ENCODE measurements at places on chromosomes 5 and 9.

DNA sequence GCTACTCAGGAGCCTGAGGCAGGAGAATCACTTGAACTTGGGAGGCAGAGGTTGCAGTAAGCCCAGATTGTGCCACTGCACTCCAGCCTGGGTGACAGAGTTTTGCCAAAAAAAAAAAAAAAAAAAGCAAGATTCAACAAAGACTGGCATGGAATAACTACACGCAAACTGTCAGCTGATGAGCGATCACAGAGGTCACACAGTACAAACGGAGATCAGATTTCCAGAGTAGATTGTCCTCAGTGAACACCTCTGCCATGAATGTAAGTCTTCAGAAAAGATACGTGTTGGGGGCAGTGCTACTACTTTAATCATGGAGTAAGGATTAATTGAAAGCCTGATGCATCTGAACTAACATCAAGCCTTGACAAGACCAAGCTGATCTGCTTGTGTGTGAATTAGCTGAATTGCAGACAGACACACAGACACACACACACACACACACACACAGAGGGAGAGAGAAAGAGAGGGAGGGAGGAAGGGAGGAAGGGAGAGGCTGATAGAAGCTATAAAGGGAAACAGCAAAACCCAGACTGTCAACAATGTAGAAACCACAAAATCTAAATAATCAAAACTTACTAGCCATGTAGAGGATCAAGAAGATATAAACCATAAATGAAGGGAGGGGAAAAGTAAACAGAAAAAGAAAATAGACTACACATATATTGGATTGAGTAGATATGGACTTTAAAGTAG lies 222.9 kb upstream of the ZNF462 start:
- no peak for DNase-seq

DNA sequence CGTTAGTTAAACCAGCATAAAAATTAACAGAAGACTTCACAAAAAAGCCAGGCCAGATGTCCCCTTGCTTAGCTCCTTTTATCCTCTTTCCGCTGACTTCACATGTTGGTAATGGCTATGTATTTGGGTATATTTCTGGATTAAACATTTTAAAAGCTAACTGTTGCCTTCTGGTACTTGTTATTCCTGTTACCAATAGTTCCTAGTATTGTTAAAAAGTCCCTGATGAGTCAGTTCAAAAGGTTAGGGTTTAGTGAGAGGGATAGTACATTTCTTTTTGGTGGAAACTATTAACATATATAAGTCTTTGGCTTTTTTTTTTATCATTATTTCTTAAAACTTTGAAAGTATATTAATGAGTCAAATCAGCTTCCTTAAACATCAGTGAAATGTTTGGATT lies 103.2 kb upstream of the ELL2 start:
- no peak for DNase-seq

DNA sequence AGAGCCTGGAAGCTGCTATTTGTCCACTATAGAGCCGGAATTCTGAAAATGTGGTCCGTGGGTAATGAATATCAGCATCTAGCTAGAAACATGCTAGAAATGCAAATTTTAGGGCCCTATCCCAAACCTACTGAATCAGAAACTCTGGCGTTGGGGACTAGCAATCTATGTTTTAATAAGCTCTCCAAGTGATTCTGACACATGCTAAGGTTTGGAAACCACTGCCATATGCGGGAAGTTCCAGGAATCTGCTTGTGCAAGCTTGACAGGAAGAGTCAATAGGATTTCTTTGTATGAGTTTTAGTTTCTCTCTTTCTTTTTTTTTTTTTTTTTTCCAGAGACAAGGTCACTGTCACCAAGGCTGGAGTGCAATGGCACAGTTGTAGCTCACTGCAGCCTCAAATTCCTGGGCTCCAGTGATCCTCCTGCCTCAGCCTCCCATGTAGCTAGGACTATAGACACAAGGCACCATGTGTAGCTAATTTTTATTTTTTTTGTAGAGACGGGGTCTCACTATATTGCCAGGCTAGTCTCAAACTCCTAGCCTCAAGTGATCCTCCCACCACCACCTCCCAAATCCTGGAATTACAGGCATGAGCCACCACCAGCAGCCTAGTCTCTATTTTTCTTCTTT lies 26.4 kb upstream of the CARNMT1 start:
- peak; percentile 58 for DNase-seq

DNA sequence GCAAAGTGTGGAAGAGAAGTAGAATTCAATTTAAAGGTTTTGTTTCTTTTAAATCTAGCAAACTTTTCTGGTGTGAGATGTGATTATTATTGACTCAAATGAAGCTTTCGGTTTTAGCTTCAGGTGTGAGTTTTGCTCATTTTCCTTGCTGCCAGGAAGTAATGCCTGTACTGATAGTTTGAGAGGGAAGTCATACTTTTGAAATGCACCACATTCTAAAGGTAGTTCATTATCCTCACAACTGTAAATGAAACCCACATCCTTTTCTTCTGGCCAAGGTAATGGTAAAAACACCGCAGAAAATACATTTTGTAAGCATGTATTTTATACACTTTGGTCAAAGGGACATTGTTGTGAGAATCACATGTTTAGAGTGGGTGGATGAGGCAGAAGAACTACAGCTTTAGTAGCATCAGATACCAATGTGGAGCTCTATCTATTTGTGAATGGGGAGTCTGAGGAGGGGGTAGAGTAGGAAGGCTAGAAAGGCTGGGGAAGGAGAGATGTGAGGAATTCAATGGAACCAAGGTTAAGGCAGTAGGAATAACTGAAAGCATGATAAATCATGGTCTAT lies 167.0 kb upstream of the CDKN2B start:
- DNase-seq, result no peak

DNA sequence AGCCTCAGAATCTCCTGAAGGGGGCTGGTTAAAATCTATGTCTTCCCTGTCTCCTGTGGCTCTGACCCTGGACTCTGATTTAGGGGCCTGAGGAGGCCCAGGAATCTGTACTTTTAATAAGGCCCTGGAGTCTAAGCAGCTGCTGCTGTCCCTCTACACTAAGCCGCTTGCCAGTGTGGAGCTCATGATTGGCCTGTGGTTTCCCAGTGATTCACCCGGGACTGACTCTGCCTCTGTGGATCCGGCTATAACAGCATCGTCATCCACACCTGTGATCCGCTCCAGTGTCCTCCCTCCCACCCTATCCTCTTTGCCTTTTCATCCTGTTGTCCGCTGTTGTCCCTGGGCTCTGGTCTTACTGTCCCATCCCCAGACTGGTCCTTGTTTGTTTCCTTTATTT lies 3.7 kb downstream of the SLC31A2 start:
- DNase-seq, result no peak

GRCh38 chr9:87606841-87607521 lies 109.3 kb downstream of the DAPK1 start:
- peak; percentile 37 for DNase-seq

DNA sequence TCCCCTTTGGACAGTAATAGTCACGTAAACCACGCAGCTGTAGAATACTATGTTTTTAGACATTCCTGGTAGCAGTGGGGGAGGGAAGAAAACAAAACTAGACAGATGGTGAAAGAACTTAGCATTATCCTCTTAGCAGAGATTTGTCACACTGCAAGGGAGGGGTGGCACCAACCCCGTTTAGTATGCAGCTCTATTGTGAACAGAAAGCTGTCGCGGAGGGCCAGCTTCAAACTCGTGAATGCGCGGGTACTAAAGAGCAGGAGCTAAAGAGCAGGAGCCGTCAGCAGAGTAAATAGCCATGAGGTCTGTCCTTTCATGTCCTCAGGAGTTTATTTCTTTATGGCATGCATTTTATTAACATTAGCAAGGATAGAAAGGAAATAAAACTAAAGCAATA lies 141.9 kb upstream of the SLC12A2 start:
- DNase-seq, result no peak

GRCh38 chr5:38478878-38479277 lies 77.6 kb downstream of the LIFR start:
- no peak for DNase-seq

- DNase-seq, result no peak
These were observed 3.6 kb downstream of the ERGIC1 start for GRCh38 chr5:172837640-172838039.

- DNase-seq, result no peak
These were observed 1259.9 kb downstream of the CDH12 start for GRCh38 chr5:21593261-21593660.

DNA sequence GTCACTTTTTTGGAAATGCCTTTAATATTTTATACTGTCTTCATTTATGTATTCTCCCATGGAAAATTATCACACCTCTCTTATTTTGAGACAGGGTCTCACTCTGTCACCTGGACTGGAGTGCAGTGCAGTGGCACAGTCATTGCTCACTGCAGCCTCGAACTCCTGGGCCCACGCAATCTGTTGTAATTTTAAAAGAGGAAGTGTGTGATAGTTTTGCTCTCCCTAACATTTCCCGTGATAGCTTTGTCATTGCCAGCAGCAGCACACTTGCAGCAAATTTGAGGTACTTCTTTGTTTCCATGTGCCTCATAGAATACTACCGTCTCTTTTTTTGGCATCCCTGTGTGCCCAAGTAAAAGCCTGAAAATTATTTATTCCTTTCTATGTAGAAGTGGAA lies 103.5 kb downstream of the RNF180 start:
- no peak for DNase-seq

- no peak for DNase-seq
These were observed 57.4 kb upstream of the PTCH1 start for GRCh38 chr9:95574176-95574575.

- DNase-seq, result no peak
These were observed 48.5 kb upstream of the SNCAIP start for GRCh38 chr5:122263352-122264030.

GRCh38 chr9:34551751-34552605 lies 29.2 kb upstream of the ENHO start:
- DNase-seq, result no peak

- DNase-seq, result no peak
These were observed 75.9 kb upstream of the NR3C1 start for GRCh38 chr5:143479394-143479793.

DNA sequence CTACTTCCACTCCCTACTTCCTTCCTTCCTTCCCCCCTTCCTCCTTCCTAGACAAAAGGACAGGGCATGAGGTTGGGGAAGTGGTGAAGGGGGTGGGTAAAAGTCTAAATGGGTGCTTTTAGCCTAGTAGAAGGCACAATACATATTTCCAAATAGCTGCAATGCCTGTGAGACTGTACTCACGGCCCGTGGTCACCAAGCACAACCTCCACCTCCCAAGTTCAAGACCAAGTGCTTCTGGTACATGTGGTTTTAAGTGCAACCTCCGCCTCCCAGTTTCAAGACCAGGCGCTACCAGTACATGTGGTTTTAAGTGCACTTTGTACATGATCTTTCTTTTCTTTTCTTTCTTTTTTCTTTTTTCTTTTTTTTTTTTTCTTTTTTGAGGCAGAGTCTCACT lies 14.5 kb upstream of the NTNG2 start:
- no peak for DNase-seq

- no peak for DNase-seq
These were observed 33.0 kb upstream of the NCS1 start for GRCh38 chr9:130139251-130139650.

DNA sequence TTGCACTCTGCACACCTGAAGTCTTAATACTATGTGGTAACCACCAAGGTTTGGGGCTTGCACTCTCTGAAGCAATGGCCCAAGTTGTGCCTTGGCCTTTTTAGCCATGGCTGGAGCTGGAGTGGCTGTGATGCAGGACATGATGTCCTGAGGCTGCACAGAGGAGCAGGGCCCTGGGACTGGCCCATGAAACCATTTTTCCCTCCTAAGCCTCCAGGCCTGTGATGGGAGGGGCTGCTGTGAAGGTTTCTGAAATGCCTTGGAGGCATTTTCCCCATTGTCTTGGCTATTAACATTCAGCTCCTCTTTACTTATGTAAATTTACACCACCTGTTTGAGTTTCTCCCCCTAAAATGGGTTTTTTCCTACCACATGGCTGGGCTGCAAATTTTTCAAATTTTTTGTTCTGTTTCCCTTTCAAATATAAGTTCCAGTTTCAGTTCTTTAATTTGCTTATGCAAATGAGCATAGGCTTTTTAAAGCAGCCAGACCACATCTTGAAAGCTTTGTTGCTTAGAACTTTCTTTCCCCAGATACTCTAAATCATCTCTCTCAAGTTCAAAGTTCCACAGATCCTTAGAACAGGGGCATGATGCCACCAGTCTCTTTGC lies 237.4 kb upstream of the DMAC1 start:
- DNase-seq, result no peak

DNA sequence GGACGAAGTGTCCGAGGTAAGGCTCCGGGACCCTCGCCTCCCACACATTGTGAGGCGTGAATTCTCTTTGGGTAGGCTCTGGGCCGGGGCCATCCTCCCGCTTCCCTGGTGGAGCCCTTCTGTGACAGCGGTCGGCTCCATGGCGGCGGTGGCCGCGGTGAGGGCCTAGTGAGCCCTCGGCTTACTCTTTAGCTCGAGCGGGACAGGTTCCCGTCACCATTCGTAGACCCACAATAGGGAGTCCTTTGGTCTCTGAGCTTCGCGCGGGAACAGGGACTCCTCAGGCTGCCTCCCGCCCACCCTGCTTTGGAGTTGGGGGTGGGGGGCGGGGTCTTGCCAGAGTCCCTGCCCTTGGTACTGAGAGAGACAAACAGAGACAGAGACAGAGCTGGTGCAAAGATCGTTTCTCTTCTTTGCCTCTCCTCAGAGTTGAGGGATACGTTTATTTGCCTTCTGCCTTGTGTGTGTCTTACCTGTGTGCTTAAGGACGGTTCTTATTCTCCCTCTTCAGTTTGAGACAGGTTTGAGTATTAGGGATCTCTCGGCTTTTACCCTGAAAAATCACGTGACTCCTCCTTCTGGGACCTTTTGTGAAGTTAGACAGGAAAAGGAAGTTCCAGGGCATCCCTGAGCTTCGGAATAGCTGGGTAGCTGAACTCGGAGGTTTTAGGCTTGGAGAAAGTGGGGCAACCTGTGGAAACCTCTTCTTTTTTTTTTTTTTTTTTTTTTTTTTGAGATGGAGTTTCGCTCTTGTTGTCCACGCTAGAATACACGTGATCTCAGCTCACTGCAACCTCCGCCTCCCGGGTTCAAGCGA lies 833 bp downstream of the ANKHD1 start:
- DNase-seq, result no peak

GRCh38 chr5:60453186-60453976 lies 246.6 kb downstream of the DEPDC1B start:
- DNase-seq, result no peak

DNA sequence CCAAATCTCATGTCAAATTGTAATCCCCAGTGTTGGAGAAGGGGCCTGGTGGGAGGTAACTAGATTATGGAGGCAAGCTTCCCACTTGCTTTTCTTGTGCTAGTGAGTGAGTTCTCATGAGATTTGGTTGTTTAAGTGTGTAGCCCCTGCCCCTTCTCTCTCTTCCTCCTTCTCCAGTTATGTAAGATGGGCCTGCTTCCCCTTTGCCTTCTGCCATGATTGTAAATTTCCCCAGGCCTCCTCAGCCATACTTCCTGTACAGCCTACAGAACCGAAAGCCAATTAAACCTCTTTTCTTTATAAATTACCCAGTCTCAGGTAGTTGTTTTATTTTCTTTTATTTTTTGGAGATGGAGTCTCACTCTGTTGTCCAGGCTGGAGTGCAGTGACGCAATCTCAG lies 18.2 kb upstream of the TXNDC8 start:
- no peak for DNase-seq
